H9 (cell line): ENCODE measurements at places on chromosomes 1 and 21.

GRCh38 chr1:76299036-76299435 is 224.5 kb downstream of the ST6GALNAC3 start:
- no peak for DNase-seq

GRCh38 chr1:17108786-17109185 is 10.5 kb downstream of the PADI2 start:
- no peak for DNase-seq

DNA sequence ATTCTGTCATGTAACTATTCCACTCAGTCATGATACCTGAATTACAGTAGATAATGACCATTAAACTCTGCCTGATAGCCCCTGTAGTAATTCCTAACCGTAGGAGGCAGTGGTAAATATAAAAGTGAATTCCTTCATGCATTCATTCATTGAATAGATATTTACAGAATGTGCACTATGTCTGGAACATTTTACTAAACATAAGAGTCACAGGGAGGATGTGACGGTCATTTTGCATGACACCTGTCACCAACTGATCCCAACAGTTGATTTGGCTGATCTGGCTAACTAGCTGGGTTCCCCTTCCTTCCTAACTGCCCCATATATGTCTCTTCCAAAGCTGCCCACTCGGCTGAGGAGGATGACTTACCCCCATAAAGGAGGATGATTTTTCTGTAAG is 2.2 kb upstream of the RNPC3 start:
- DNase-seq: no peak

DNA sequence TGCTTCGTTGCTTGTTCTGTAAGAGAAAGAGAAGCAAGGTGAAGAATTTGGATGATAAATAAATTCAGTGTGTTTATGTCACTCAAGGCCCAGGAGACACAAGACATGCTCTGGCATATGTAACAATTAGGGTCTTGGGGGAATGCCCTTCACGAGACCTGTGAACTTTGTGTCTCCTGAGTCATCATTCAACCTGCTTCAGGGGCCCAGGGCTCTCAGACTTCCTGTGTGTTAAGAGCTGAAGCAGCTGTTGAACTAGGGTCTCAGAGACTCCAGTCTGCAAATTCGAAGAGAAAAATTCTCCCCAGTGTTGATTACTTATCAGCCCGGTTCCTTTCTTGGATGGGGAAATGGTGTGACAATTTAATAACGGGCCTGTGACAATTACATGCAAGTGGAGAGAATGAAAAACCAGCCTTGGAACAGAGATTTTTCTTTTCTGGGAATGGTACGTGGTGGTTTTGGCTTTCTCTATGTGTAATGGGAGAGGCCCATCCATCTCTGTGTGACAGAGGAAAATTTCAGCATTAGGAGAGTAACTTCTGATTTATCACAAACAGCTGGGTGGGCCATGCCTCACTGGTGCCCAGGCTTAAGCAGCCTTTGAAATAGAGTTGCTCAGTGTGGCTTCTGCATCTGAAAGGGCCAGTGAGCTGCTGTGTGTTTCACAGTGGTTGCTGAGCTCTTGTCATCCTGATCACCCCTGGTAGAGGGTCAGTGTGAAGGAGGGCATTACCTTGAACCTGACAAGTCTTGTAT is 22.4 kb downstream of the HUNK start:
- DNase-seq: peak; percentile 13

GRCh38 chr21:43312011-43312410 is 114.9 kb downstream of the SIK1 start:
- no peak for DNase-seq

DNA sequence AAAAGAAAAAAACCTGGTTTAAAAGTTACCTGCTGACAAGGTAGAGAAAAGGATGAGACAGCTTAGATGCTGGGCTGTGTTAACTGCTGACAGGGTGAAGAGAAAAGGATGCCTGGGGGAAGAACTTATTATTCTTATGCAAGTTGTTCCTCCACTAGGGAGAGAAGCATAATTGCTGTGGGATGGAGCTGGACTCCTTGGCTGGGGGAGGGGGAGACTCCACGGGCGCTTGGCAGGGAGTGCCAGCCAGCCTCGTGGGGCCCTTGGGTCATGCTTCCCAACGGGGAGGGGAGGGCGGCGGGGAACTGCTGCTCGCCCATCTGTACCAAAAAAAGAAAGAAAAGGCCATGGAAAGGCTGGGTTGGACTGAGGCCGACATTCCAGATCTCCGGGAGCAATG is 47.2 kb downstream of the SYCP1 start:
- peak; percentile 34 for DNase-seq

DNA sequence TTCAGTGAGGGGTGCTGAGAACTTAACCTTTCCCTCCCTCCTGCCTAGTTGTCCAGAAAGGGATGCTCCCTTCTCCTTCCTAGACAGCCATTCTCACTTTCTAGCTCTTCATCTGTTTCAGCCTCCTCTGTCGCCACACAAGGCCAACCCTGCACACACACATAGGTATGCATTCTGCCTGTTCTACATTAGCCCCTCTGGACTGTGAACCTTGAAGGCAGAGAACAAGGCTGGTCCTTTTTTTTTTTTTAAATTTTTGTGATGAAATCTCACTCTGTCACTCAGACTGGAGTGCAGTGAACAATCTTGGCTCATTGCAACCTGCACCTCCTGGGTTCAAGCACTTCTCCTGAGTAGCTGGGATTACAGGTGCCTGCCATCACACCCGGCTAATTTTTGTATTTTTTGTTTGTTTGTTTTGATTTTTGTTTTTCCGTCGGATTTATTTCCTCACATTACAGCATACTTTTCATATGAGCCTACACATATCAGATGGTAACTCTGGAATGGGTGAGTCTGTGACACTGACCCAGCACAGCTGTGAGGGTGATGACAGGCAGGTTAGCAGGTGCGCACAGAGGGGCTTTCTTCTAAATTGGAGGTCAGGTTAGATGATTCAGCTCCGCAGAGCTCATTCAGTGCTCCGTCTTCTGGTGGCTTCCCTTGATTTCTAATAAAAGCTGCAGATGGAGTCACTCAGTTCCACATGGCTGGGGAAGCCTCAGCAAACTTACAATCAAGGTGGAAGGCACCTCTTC is 4.9 kb upstream of the AKR1A1 start:
- DNase-seq: no peak
